ENCODE measurements at places on chromosomes 5 and 9.

DNA sequence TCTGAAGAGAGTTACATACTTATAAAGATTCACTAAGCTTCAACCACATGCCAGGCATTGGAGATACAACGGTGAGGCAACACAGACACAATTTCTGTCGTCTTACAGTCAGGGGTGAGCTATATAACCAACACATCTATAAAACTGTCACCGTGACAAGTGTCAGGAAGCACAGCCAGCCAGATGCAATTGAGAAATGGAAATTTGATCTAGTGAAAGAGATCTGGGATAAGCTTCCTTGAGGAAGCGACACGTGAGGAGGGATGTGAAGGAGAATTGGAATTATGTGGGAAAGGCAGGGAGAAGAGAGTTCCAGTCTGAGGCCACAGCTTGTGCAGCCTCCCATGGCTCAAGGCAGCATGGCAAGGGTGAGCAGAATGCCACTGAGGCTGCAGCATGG, 50.9 kb upstream of the ZNF354B start:
- no peak for DNase-seq

GRCh38 chr9:34985311-34985899, 4.1 kb upstream of the DNAJB5 start:
- DNase-seq, result no peak

DNA sequence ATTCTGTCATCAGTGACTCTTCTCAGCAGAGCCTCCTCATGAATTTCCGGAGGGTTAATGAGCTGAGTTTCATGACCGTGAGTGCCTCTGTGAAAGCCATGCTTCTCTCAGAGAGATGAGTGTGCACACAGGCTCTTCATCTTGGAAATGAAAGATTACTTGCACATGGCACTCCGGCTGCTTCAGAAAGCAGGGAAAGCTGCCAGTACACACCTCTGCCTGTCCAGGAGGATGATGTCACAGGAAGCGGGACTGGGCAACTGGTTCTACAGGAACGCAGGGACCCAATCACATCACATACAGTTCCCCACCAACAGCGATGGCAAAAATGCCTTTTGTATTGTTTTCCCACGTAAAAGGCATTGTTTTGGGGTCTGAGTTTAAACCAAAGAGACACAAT, 286.0 kb upstream of the DAP start:
- no peak for DNase-seq

DNA sequence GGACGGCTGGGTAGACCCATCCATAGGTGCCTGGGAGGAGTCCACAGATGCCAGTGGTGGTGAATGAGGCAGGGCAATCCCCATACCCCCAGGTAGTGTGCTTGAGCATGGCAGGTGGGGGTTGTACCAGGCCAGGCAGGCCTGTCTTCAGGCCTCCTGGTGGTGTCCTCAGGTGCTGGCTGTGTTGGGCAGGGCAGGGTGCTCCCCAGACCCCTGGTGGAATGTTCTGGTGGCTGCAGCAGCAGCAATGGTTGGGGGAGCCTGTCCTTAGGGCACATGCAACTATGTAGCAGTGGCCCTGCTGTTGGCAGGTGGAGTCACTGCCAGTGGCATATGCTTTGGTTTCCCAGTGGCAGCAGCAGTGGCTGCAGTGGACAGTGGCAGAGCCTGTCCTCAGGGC, 10.0 kb downstream of the ALG2 start:
- no peak for DNase-seq

- DNase-seq, result no peak
Measured at GRCh38 chr5:103525361-103525760, 37.2 kb downstream of the NUDT12 start.

- DNase-seq, result no peak
Measured at GRCh38 chr5:83049370-83049885, 27.8 kb downstream of the TMEM167A start.

GRCh38 chr9:506281-506680, 291.6 kb downstream of the DOCK8 start:
- DNase-seq, result no peak

GRCh38 chr9:134541097-134541747, 100.4 kb upstream of the COL5A1 start:
- DNase-seq, result no peak

DNA sequence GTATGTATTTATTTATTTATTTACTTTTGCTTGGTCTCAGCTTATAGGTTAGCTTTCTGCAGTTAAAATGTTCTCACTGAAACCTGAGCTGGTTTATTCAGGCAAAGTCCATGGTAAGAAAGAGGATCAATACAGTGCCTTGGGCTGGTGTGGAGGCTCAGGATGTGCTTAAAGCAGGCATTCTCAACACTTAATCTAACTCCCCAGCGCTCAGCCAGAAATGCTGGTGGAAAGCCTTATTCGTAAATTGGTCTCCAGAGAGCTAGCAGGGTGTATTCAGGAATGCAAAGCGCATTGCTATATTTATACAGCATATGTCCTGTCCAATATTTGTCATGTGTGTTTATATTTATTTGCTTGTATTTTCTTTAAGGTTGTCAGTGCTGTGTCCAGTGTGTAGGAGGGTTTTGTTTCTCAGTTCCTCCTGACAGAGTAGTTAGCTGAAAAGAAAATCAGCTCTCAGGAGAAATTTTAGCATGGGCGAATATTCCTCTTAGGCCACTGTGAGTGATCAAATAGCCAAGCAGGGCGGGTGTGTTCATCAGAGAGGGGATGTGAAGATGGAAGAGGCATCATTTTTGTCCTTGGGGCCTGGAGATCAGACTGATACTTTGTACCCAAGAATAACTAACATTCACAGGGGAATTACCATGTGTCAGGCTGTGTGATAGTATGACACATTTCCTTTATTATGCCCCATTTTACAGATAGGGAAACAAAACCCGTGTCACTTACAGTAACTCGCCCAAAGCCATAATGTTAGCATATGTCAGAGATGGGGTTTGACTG, 65.8 kb downstream of the DOCK2 start:
- DNase-seq, result no peak

- no peak for DNase-seq
Measured at GRCh38 chr9:92228628-92229027, 64.9 kb downstream of the IARS1 start.
